CD4-positive, alpha-beta T cell treated with Interleukin-2 at 100 ng/mL for 4 hours (primary cell): ENCODE measurements at places on chromosomes 12 and 14.

DNA sequence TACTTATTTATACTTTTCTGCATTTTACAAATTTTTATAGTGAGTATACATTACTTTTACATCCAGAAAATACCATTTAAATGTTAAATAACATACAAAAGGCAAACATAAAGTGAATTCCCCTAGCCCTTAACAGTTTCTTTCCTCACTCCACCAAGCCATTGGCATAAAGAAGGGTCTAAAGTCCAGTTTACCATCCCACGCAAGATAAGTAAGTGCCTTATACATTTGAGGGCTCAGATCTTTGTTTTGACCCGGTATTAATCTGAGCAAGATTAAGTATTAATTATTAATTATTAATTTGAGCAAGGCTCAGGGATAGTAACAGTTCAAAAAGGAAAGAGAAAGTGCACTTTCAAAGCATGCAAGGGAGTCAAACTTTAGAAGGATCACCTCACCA lies 182.9 kb downstream of the DICER1 start:
- no peak for DNase-seq

GRCh38 chr12:130859161-130859560 lies 12.7 kb upstream of the RAN start:
- no peak for DNase-seq

- DNase-seq = no peak
Observed at GRCh38 chr12:9866860-9867269, 2.3 kb downstream of the CLEC2B start.

GRCh38 chr12:112537710-112538396 lies 119.1 kb downstream of the PTPN11 start:
- no peak for DNase-seq

DNA sequence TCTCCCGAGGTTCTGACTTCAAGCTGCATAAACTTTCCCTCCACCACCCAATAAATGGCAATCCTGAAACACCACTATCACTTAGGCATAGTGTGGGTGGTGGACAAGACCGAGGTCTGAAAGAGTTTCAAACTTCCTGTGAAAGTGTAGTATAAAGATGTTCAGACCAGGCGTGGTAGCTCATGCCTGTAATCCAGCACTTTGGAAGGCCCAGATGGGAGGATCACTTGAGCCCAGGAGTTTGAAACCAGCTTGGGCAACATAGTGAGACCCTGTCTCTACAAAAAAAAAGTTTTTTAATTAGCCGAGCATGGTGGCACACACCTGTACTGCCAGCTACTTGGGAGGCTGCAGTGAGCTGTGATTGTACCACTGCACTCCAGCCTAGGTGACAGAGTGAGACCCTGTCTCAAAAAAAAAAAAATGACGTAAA lies 61.9 kb downstream of the CCDC92 start:
- no peak for DNase-seq

- DNase-seq = peak; percentile 32
Observed at GRCh38 chr12:54364413-54364812, at the start of gene GPR84. GPR84 (minus strand) TSS chr12:54364486; CDS start chr12:54363851, 635 bp downstream.

- DNase-seq = peak; percentile 43
Observed at GRCh38 chr14:104694991-104695659, 5.7 kb downstream of the INF2 start.

DNA sequence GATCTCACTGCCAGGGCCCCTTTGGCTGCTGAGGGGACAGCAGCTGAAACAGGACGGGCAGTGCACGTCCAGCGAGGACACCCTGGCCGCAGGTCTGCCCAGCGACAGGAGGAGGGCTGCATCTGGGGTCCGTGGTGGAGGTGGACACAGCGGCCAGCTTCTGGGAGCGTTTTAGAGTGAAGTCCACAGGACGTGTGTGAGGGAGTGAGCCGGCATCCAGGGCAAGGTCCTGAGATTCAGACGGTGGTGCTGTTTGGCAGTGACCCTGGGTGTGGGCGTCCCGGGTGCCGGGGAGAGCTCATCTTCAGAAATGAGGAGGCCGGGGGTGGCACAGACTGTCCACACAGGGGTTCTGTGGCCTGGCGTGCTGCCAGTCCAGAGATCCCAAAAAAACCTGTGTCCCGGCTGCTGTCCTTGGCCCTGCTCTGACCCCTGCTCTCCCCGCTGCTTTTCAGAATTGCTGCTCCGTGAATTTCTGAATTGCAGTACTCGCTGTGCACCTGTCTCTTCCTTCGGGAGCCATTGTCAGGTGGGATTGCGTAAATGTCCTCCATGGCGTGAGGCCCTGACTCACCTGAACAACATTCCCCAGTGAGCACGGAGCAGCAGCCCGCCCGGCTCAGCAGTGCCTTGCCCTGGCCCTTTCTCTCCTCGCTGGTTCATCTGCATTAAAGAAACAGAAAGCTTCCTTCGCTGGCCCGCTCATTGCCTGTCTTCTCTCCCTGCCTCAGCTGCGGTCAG lies 183.5 kb upstream of the C14orf180 start:
- no peak for DNase-seq

DNA sequence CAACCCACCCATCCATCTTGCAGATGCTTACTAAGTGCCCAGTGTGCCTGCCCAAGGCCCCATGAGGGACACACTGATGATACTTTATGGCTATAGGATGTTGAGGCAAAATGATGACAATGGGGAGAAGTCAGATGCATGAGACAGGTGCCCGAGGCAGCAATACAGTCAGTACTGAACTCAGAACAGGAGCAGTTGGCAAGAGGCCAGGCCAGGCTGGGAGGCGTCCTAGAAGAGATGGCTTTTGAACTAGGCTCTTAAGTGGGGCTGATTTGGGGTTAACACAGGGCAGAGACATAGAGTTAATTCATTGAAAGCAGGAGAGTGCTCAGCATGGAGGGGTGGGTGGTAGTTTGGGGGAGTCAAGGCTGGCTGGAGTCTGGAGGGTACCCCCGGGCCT lies 15.6 kb downstream of the PLBD2 start:
- DNase-seq = no peak

- no peak for DNase-seq
Observed at GRCh38 chr14:105355850-105356604, 41.5 kb downstream of the PACS2 start.

- no peak for DNase-seq
Observed at GRCh38 chr12:23528316-23528715, 421.2 kb downstream of the SOX5 start.

DNA sequence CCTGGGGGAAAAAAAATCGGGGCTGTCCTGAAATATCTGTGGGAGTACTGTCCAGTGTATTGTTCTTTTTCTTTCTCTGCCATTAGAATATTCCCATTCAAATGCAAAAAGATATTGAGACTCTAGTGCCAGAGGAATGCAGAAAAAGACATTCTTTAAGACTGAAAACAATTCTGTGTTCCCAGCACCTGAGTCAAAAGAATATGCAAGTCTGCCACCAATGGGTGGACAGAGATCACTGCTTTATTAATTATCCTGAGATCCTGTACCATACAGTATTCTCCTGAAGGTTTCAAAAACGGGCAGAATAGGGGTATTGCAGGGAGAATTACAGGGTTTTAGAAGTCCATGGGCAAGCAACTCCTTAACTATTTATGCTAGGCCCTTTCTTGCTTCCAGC lies 361.8 kb downstream of the C12orf50 start:
- DNase-seq = no peak

DNA sequence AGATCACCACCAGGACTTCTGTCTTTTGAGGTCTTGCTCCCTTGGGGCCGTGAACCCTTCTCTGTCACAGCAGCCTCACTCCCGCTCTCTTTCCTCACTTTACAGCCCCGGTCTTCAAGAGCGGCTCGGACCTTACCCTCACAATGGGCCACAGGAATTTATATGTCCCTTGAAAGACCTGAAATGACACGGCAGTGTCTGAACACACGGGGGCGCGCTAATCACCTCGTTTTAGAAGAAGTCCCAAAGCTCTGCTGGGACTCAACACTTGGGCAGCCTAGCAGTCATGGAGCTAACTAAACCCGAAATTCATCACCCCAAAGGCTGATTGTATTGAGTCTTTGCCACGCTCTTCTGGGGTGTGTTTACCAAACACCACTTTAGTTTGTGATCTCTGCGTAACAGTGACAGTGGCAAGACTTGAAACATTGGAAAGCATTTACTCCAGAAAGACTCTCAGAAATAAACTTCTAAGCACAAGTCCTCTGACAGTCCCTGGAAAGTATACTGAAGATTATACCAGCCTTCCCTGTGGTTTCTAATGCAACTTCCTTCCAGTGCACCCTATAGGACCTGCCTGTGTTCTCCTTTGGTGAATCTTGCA lies 29.0 kb downstream of the SERPINA11 start:
- peak; percentile 22 for DNase-seq

DNA sequence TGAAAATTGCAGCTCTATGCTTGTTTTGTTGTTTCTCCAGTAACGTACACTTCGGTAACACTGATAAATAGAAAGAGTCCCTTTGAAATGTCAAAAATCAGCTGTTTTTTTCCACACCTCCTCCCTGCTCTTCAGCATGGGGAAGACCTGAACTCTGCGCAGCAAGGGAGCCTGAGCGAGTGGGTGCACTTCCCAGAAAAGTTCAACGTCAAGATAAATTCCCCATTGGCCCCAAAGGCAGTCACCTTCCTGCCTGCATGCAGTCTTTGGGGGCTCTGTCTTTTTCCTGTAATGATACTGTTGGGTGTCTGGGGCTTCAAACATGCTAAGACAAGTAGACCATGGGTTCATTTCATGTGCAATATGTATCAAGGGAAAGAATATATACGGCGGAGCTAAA lies 8.8 kb upstream of the FOXG1 start:
- DNase-seq = no peak

- no peak for DNase-seq
Observed at GRCh38 chr12:21353487-21353886, 18.8 kb upstream of the SLCO1A2 start.

DNA sequence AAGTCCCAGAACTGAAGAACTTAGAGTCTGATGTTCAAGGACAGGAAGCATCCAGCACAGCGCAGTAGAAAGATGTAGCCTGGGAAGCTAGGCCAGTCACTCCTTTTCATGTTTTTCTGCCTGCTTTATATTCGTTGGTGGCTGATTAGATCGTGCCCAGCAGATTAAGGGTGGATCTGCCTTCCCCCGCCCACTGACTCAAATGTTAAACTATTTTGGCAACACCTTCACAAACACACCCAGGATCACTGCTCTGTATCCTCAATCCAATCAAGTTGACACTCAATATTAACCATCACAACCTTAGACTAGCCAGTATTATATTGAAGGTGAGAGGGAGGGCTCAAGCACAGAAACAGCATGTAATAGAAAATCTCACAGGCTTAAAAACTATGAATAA lies 222.9 kb downstream of the C12orf50 start:
- no peak for DNase-seq

GRCh38 chr12:57341275-57341990 lies 89.4 kb downstream of the R3HDM2 start:
- DNase-seq = no peak

DNA sequence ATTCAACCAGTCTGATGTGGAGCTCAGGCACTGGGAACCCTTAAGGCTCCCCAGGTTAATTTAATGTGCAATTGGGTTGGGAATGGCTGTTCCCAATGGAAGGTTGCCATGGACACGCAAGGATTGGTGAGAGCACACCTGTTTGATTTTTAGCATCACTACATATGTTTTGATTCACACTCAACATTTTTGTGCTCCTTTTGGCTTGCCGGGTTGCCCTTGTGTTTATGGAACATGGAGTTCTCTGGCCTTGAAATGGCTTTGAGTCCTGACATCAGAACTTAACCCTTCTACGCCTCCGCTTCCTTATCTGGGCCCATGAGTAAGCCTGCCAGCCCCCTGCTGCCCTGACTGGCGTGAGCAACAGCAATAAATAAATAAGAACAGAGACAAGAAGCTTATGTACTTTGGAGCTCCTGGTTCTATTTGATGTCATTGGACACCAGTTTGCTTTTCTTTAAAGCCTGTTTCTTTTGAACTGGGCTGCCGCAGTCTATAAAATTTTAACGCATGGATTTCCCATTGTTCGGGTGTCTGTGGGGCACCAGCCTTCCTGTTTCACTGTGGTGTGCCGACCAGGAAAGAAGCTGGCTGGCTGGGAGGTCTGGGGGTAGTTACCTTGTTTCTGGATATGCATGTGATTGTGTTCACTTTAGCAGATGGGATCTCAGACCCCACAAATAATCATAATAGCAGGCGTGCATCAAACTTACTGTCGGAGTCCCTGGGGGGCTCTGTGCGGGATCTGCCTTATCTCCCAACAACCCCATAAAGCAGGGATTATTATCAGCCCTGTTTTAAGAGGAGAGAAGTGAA lies 27.8 kb downstream of the TBX3 start:
- no peak for DNase-seq

DNA sequence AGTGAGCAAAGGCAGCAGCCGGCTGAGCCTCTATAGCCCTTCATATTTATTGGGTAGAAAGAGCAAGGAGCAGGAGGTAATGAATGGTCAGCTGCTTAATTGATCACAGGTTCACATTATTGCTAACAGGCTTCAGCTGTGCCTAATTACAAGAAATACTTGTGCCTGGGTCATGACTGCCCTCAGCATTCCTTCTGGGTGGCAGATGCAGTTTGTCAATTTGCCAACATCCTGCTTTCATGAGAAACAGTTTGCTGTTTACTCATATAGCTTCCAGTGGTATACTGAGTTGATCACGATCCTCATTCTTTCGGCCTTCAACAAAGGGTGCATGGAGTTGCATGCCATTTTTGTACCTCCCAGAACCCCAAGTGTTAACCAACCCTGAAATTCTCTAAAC lies 81.0 kb upstream of the PLEKHG7 start:
- no peak for DNase-seq

GRCh38 chr12:105860561-105861207 lies 278.1 kb downstream of the NUAK1 start:
- no peak for DNase-seq

GRCh38 chr12:103930787-103931735 lies 851 bp downstream of the HSP90B1 start:
- DNase-seq = peak; percentile 14

GRCh38 chr12:3630621-3631271 lies 122.2 kb downstream of the CRACR2A start:
- no peak for DNase-seq
